NCI-H460 (cell line): ENCODE measurements at places on chromosomes 3 and 15.

- DNase-seq = peak; percentile 7
Observed at GRCh38 chr3:192188218-192188835, 539.0 kb downstream of the FGF12 start.

- DNase-seq = no peak
Observed at GRCh38 chr3:99218468-99218867, 317.0 kb upstream of the DCBLD2 start.

- DNase-seq = no peak
Observed at GRCh38 chr15:62269504-62269903, 104.4 kb upstream of the C2CD4B start.

DNA sequence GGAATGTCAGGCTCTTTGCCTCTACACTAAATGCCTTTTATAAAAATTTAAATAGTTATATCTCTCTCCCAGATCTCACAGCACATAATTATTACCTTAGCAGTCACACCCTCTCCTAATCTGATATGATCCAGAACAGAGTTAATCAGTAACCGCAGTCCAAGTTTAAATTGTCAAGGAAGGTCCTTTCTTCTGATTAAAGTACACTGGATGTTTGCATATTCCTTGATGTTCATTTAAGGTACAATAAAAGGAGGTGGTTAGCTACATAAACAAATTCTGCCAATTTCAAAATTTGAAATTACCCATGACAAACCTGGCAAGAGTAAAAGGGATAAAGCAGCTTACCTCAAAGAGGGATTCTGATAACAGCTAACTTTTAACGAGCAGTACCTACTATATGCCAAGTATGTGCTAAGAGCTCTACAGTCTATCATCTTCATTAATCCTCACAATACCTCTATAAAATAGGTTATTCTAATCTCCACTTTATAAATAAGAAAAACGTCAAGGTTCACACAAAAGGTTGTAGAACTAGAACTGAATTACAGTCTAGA lies 4.3 kb downstream of the GOLIM4 start:
- DNase-seq = no peak

GRCh38 chr3:48848816-48849515 lies 1.3 kb upstream of the PRKAR2A start:
- no peak for DNase-seq

GRCh38 chr3:4588466-4588865 lies 95.3 kb downstream of the ITPR1 start:
- DNase-seq = no peak

DNA sequence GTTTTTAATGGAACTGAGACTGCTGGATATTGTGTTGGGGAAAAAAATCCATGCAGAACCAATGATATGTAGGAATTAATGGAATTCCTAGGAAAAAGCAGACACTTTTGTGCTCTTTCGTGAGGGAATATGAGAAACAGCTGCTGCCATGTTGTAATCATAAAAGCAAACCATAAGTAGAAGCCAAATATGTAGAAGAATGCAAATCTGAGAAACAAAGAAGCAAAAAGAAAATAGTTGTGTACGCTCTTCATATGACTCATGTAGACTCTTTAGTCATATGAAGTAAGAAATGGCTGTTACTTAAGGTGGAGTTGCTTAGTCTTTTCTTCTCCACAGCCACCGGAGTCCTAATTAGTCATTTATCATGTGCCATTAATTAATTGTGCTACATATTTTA lies 298.6 kb upstream of the ZNF717 start:
- no peak for DNase-seq

GRCh38 chr3:65639444-65639843 lies 399.3 kb downstream of the MAGI1 start:
- no peak for DNase-seq

GRCh38 chr3:137062250-137062649 lies 104.5 kb downstream of the IL20RB start:
- no peak for DNase-seq

DNA sequence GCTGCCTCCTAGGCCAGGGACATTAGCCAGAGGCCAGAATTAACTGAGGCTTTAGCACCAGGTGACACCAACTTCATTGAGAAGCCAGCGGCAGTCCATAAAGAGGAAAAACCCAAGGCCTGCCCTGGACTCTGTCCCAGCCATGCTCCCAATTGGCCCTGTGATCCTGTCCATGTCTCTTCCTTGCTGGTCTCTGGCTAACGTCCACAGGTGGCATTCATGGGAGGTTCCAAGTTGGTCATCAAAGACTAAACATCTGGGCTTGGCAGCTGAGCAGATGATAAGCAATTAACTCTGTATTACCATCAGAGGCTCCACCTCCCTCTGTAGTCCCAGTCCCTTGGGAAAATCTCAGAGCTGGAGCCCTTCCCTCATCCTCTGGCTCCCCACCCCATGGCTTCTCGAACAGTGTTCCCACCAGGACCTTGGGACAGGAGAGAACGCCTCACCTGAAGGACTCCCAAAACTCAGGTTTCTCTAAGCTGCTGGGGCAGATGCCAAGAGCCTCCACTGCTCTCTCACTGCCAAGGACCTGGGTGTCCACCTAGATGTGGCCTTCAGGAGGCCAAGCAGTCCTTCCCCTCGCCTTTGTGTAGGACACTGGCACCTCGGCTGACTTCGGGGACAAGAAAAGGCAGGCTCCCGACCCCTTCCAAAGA lies 40.4 kb downstream of the GOLGA6A start:
- DNase-seq = no peak

- DNase-seq = no peak
Observed at GRCh38 chr15:83764201-83764838, 110.4 kb downstream of the ADAMTSL3 start.

GRCh38 chr15:41979493-41980266 lies 7.3 kb upstream of the EHD4 start:
- DNase-seq = no peak

GRCh38 chr3:44903314-44903713 lies 28.9 kb downstream of the TGM4 start:
- no peak for DNase-seq

- no peak for DNase-seq
Observed at GRCh38 chr15:60222404-60222803, 175.4 kb downstream of the ANXA2 start.

DNA sequence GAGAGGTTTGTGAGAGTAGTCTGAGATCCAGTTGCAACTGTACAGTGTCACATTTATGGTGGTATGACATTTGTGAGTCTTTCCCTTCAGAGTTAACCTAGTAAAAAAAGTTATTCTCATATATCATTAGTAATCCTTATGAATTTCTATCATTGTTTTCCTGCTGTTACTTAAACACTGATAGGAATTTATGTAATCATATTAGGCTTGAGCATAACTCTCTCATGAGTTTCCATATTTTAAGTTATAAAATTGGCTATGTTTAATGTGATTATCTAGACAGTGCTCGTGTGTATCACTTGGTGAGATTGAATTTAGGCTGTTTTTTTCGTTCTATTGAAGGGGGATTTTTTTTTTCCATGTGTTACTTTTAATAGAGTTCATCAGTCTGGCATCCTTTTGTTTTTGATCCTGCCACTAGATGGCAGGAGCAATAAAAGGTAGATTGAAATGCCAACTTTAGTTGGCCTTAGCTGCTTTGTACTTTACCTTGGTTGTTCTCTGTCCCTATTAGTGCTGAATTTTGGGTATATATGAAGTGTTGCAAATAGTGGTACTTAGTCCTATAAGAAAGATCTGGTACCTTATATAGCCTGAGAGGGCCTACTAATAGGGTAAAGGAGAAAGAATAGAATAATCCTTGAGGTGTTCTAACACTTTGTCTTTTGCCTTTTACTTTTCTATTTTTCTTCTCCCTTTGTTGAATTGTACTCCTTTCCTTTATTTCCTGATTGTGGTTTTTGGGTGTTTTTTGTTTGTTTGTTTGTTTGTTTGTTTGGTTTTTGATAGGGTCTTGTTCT lies 17.9 kb downstream of the STT3B start:
- no peak for DNase-seq

- no peak for DNase-seq
Observed at GRCh38 chr15:49734831-49735508, 114.1 kb downstream of the DTWD1 start.

DNA sequence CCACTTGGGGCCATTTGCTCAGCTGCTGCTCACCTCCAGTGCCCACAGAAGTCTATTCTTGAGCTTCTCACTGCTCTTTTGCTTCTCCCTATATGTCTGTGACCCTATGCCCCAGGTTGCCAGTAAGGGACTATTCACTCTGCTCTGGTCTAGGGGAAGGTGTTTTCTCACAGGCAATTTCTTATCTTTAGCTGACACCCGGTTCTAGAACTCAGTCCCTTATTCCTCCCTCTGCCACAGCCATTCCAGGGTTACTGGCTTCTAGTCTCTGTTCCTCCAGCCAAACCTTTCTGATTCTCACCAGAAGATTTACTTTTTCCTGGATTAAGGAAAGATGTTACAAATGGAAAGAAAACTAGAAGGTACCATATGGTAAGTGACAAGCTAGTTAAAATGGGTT lies 574.0 kb downstream of the NTRK3 start:
- no peak for DNase-seq

- no peak for DNase-seq
Observed at GRCh38 chr3:177474652-177475355, 277.5 kb upstream of the TBL1XR1 start.

- DNase-seq = peak; percentile 28
Observed at GRCh38 chr15:63402498-63403253, 21.0 kb upstream of the CA12 start.

- no peak for DNase-seq
Observed at GRCh38 chr3:134359121-134360010, 14.9 kb downstream of the AMOTL2 start.

- no peak for DNase-seq
Observed at GRCh38 chr15:57216288-57216687, 160.0 kb upstream of the CGNL1 start.

- no peak for DNase-seq
Observed at GRCh38 chr3:17313746-17314145, 428.7 kb downstream of the TBC1D5 start.

DNA sequence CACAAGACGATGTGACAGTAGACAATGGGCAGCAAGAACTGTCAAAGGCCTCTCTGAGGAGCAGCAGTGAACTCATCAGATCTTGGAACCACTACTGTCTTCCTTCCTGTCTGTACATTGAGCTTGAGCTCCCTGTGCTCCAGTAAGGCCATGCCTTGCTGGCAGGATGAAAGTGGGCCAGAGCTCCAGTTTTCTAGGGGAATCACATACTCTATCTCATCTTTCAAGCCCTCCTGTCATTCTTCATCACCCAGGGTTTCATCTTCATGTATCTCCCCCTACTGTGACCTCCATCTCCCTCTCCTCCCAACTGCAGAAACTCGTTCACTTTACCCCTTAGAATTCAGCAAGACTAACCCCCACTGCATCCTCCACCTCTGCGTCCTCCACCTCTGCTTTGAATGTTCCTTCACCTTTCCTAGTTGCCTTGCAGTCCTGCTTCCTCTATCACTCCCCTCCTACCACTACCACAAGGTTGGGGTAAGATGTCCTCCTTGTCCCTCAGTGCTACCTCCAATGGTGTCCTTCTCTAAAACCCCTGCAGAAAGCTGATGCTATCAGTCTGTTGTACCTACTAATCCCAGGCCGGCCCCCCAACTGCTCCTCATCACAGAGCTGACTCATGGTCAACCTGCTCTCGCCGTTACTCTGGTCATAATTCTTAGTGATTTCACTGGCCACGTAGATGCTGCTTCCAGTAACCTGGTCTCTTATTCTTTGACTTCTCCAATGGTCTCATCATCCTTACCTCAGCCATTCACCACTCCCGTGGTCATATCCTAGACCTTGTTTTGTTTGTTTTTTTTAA lies 22.3 kb downstream of the NKIRAS1 start:
- DNase-seq = no peak

DNA sequence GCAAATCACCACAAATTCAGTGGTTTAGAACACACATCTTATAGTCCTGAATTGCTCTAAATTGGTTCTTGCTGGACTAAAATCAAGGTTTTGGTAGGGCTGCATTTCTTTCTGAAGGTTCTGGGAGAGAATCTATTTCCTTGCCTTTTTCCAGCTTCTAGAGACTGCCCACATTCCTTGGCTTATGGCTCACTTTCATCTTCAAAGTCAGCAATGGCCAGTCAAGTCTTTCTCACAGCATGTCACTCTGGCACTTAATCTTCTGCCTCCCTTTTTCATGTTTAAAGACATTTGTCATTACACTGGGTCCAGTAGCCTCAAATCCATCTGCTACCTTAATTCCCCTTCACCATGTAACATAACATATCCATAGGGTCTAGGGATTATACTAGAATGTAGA lies 149.0 kb downstream of the NEK10 start:
- DNase-seq = no peak

DNA sequence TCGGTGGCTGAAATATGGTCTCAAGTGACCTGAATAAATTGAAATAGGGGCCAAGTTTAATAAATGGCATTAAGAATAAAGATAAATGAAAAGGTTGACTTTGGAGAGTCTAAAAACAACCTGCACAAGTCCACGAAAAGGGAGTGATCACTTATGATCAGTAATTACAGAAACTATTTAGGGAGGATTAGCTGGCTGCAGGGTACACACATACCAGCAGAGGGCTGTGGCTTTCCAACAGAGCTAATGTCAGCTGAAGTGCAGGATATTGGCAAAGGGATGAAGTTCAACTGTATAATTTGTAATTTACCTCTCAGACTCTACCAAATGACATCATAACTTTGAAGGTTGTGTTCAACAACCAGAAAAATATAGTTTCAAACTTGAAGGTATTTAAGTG lies 86.8 kb downstream of the SYNPR start:
- DNase-seq = no peak

- no peak for DNase-seq
Observed at GRCh38 chr15:68000754-68001153, 53.4 kb upstream of the PIAS1 start.

- no peak for DNase-seq
Observed at GRCh38 chr3:16448639-16449070, 64.8 kb downstream of the RFTN1 start.

- DNase-seq = no peak
Observed at GRCh38 chr3:79286882-79287281, 480.9 kb downstream of the ROBO1 start.

DNA sequence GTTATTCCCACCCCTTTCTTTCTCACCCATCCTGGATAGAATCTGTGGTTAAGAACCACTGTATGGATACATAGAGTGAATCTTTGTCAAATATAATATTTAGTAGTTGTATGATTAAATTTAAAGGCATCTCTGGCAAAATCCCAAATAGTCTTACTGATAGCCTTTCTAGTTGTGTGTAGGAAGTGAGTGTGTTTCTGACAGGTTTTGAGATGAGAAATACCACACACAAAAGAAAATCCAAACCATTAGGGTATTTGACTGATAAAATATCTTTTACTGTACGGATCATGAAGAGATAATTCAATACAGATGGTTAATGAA lies 44.7 kb upstream of the PLCL2 start:
- no peak for DNase-seq

DNA sequence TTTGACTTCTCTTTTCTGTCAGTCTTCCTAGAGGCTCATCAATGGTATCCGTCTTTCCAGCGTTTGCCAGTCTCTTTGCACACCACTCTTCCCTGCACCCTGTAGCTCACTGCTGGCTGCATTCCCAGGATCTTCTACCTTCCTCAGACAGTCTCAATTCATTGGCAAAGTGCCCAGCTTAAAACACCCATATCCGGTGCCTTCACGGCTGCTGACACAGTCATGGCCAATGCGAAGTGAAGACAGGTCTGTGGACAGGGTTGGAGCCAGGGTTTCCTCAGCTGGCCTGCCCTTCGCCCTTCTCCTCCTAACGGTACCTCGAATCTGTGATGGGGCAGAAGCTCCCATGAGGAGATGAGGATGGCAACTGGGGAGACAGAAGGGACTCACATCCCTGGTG lies 36.1 kb downstream of the PTH1R start:
- no peak for DNase-seq
